ENCODE measurements at places on chromosomes 5 and 9.

GRCh38 chr9:132301521-132301920 lies 53.3 kb downstream of the SETX start:
- no peak for DNase-seq

- no peak for DNase-seq
Observed at GRCh38 chr9:99623780-99624364, 197.8 kb upstream of the NR4A3 start.

DNA sequence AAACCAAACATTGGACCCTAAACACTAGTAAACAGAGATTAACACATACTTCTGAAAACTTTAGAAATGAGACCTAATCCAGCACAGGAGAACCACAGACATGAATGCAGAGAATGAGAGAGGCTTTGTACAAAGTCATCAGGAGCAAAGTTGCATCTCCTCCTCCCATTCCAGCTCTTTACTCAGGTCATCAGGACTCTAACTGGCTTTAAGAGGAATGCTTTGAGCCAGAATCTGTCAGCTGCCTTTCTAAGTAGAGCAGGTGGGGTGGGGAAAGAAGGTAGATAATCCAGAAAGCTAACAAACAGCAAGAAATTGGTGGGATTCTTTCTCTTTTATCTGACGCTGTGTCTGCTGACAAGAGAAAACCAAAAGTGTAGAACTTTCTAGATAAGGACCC lies 582.7 kb upstream of the DMAC1 start:
- no peak for DNase-seq

DNA sequence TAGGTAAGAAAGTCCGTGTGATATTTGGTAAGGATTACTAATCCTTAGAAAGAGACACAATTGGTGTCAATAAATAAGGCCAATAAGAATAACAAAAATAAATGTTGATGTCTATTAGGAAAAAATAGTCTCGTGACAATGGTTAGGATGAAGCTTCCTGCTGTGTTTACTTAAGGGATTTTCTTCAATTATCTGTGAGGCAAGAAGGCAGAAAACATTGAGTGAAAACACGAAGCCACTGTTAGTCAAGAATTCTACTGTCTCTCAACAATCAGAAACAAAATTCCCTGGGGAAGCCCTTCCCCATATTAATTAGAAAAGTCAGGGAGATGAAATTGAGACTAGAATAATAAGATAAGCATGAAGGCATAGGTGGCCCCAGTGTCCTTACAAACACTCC lies 149.0 kb downstream of the SYK start:
- DNase-seq = no peak

- no peak for DNase-seq
Observed at GRCh38 chr5:1514027-1514818, 9.5 kb downstream of the LPCAT1 start.

GRCh38 chr5:160904591-160904990 lies 52.6 kb upstream of the ATP10B start:
- no peak for DNase-seq

GRCh38 chr5:149559706-149560105 lies 8.5 kb upstream of the CSNK1A1 start:
- peak; percentile 61 for DNase-seq

DNA sequence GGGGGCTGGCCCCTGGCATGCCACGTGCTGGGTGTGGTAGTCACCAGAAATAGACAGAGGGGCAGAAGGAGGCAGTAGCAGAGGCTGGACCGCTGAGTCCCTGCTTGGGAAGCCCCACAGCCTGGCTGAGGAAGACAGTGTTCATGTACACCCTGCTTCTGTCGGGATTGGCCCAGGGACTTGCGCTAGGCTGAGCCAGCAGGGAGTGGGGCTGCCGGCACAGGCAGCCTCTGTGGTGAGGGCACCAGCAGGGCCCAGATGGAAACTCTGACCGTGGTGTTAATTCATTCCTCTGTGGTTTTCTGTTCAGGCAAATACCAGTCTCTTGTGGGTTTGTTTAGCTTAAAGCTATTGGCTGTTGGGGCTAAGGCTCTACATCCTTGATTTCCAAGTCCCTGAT lies 108.6 kb upstream of the RAD23B start:
- DNase-seq = peak; percentile 50

- no peak for DNase-seq
Observed at GRCh38 chr9:99479929-99480328, 257.8 kb downstream of the SEC61B start.

GRCh38 chr5:90274216-90274615 lies 135.3 kb downstream of the CETN3 start:
- no peak for DNase-seq

DNA sequence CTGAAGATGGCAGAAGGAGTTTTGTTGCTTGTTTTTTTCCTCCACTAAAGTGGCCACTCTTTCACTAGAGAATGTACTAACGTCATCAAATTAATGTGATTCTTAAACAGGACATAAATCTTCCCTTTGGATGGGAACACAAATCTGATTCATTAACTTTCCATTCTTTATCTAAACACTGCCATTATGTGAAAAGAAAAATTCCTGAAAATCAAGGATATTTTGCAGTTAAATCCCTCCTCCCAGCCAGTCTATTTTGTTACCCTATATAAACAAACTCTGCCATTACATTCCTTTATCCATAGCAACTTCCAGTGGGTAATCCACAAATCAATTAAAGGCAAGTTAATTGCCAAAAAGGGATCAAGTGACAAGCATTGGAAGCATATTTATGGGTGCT lies 546.5 kb downstream of the PDE4D start:
- DNase-seq = peak; percentile 45

DNA sequence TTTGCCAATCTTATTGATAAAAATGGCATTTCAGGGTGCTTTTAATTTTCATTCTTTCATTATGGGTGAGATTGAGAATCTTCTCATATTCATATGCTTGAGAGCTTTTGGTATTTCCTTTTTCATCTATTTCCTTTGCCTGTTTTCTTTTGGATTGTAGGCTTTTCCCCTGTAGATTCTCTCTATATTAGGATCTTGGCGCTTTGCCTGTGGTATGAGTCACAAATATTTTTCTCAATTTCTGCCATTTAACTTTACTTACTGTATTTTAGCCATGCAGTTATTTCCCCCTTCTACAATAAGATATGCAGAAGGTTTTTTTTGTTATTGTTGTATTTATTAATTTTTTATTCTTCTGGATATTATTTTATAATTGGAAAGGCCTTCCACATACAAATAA lies 21.5 kb upstream of the KLF9 start:
- DNase-seq = peak; percentile 84

GRCh38 chr5:51382521-51383130 lies 622 bp upstream of the ISL1 start:
- DNase-seq = peak; percentile 46

- DNase-seq = peak; percentile 80
Observed at GRCh38 chr9:95127249-95128176, 190.0 kb downstream of the FANCC start.

- no peak for DNase-seq
Observed at GRCh38 chr5:174218162-174218561, 172.7 kb downstream of the NSG2 start.

GRCh38 chr5:7857926-7858632 lies 7.1 kb upstream of the CFAP90 start:
- no peak for DNase-seq

- DNase-seq = no peak
Observed at GRCh38 chr9:18548456-18548855, 74.5 kb downstream of the ADAMTSL1 start.

DNA sequence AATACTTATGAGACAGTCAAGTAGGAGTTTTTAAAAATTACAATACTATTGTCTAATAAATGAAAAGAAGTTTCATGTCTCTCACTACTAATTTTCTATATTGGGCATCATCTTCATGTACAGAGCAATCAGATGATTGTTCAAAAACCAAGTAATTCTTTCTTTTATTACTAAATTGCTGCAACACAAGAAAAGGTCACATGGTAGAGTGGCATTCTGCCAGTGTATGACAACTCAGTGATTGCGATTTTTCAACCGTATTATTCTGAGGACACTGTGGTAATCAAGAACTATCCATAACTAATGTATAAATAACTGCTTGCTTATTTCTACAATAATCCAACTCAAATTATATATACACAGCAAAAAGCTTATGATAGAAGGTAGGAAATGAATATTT lies 96.7 kb upstream of the GRHPR start:
- DNase-seq = no peak

DNA sequence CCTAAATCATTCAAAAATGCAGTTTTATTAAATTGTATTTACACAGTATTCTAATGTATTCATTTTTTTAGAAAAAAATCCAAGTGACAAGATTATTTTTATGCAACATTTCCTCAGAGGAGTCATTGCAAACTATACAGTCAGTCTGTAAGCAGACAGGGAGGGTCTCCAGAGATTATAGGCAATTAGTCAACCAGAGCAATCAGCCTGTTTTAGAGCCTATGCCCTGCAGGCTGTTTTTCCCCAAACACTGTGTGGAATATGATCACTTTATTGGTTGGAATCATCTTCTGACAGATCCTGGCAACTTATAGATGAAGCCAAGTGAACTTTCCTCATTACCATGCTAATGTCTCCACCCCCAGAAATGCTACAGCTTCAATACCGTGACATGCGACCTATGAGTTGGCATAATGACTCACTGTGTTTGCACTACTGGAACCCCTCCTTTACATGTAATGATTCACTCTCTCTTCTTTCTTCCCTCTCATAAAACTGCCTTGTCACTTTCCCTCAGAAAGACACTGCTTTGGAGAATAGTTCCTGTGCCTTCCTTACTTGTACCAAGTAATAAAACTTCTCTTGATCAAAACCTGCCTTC lies 577.7 kb upstream of the FTMT start:
- DNase-seq = peak; percentile 91

- DNase-seq = no peak
Observed at GRCh38 chr5:149438711-149439132, 59.6 kb upstream of the IL17B start.

DNA sequence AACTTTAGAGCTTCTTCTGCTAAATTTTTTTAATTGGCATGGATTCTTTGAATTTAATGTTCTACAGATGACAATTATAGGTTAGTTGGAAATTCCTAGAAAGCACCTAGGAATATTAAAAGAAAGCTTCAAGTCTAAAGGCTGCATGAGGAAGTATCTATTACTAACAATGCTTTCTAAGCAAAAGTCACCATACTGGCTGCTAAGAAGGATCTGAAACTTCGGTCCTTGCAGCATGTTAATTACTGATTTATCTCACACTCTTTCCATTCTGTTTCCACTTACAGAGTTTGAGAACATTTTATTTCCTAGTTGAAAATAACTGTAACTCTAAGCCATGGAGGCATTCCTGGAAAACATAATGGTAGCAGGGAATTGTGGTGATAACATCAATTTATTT lies 8.4 kb downstream of the SEMA6A start:
- DNase-seq = no peak
